ENCODE measurements at places on chromosomes 13 and 19. TPM values are rescaled to one million over a fixed set of nuclear protein-coding genes. Genes with fewer than 3 reads are reported as not detected.

DNA sequence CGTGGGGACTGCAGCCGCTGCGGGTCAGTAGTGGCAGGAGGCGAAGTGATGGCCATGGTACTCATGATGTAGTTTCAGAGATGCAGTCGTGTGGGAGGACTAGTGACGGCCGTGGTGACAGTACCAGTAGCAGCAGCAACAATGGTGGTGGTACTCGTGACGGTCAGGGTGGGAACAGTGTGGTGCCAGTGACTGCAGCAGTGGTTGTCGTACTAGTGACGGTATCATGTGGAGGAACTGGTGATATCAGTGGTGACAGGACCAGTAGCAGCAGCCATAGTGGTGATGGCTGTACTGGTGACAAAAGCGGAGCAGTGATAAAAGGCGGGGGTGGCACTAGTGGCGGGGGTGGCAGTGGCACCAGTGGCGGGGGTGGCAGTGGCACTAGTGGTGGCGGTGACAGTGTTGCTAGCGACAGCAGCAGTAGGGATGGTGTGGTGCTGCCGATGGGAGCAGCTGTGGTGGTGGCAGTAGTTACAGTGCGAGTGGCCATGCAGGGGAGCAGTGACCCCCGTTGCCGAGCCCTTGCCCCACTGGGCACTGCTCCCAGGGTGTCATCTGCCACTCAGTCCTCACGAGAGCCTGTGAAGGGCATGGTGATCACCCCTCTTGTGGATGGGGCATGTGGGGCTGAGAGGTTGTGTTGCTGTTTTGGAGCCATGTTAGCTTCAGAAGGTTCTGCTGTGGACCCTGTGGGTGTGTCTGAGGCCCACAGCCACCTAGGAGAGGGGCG is 22.7 kb downstream of the ADPRHL1 start:
- no peak for DNase-seq

DNA sequence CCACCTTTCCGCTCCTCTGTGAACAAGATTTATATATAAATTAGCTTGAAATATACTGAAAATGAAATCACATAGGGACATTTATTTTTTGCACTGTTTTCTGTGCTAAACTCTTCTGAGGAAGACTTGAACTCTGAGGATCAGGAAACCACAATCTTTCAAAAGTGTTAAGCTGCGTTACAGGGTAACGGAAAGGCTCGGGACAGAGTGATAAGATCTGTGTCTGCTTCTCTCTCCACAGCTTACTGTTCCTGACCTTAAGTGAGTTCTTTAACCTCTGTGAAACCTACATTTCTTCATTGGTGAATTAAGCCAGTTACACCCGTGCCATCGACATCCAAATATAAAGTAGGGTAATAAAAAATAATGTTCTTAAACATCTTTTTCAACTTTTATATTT is 38.9 kb downstream of the DACH1 start:
- DNase-seq: peak; percentile 54

GRCh38 chr13:40146063-40146462 is 490.6 kb downstream of the COG6 start:
- no peak for DNase-seq

DNA sequence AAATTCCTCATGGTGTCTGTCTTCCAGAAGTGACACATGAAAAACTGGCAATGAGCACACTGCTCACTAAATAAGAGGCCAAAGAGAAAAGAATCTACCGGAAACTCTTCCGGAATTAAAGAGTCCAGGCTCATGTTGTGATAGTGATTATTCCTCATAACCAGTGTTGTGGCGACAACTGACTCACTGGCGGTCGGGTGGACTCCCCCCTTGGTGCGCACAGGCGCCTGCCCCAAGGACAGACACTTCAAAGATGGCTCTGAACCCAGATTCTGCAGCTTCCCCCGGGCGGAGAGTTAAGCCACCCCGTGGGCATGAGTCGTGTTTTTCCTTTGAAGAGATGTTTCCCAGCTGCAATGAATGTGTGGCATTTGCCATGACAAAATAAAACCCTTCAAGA is 10.3 kb downstream of the IL17D start:
- DNase-seq: peak; percentile 19

DNA sequence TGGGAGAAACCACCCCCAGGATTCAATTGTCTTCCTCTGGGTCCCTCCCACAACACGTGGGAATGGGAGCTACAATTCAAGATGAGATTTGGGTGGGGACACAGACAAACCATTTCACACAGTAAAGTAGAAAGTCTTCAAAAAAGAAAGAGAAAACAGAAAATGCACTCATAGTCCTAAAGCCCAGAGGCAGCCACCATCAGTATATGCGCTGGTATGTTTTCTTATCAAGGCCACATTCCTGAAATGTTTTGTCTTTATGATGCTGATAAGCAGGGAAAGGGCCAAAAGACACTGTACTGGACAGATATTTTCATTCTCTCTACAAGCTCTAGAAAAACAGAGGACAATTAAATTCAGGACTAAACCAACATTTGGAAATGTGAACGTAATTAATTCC is 375.8 kb upstream of the TSHZ3 start:
- DNase-seq: no peak

DNA sequence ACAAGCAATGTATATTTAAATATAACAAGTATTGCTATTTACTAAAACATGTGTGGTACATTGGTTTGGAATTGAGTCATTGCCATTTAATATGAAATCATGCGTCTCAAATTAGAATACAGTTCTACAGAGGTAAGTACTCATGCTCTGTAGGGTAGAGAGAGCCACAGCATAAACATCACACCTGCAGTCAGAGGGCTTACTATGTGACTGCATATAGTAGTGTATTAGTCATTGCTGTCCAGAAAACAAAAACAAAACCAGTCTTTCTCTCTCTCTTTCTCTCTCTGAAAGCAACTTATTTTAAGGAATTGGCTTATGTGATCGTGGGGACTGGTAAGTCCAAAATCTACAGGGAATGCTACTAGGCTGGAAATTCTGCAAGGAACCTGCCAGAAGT is 370.3 kb downstream of the GPC5 start:
- DNase-seq: no peak

DNA sequence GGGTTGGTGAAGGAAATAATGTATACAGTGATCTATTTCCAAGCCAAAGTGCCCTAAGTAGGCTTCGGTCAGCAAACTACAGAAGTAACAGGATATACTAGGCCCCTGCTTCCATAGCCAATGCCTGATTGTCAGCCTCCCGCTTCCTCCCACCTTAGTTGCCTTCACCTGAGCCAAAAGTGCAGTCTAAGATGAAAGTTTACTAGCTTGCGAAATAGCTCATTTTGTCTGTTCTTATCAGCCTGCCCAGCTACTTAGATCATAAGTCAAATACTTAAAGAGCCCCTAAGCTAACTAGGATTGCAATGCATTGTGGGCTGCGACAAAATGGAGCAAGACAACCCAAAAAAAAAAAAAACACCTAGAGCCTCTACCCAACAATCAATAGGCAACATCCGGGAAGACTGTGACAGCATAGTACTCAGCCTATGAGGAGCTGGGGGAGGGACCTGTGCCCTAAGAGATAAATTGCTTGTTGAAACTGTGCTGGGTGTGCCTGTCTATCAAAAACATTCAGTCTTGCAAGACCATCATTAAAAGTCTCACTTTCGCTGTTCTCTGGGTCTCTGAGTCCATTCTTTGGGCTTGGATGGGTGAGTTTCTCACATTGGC is 454.7 kb upstream of the TSHZ3 start:
- no peak for DNase-seq

DNA sequence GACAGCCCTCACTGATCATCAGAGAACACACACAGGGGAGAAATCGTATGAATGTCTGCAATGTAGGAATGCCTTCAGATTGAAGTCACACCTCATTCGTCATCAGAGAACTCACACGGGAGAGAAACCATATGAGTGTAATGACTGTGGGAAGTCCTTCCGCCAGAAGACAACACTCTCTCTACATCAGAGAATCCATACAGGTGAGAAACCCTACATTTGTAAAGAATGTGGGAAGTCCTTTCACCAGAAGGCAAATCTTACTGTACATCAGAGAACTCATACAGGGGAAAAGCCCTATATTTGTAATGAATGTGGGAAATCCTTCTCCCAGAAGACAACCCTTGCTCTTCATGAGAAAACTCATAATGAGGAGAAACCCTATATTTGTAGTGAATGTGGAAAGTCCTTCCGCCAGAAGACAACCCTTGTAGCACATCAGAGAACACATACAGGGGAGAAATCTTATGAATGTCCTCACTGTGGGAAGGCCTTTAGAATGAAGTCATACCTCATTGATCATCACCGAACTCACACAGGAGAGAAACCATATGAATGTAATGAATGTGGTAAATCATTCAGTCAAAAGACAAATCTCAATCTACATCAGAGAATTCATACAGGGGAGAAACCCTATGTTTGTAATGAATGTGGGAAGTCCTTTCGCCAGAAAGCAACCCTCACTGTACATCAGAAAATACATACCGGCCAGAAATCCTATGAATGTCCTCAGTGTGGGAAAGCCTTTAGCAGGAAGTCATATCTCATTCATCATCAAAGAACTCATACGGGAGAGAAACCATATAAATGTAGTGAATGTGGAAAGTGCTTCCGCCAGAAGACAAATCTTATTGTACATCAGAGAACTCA is 32.5 kb downstream of the ZNF567 start:
- peak; percentile 13 for DNase-seq

DNA sequence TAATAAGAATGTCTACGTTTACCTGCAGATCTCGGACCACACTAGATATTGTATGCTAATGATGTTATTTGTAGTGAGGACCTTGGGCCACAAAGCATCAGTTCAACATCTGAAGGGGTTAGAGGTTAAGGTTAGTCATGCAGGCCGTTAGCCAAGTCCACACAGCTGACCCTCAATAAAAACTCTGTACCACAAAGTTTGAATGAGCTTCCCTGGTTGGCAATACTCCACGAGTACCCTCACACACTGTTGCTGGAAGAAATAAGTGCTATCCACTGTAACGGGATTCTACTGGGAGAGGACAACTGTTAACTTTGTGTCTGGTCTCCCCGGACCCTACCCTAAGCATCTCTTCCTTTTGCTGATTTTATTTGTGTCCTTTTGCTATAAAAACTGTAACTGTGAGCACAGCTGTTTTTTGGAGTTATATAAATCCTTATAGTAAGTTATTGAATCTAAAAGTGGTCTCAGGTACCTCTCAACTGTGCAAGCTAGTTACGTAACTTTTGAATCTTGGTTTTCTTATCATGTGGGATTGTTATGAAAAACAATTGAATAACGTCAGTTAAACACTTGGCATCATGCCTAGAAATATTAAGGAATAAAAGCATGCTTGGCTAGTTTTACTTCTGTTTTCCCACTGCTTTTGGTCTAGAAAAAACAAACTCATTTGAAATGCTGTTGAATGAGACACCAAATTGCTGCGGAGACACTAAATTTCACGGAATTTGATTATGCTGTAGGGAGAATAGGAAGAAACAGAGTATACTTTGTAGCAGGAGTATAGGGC is 181.5 kb downstream of the DNAJC3 start:
- DNase-seq: peak; percentile 6

DNA sequence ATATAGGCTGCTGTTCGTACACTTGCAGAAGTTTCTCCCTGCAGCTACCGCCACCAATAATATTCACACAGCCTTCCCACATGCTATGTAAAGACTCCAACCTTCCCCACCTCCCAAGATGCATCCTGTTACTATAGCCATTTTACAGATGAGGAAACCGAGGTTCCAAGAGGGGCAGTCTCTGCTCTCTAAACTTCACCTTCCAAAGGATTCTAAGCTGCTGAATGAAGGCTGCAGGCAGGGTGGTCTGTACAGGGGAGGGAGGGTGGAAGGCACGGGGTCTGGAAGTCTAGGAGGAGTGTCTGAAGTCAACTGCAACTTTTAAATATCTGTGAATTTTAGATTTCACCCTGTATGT is 1.9 kb upstream of the NFIC start:
- DNase-seq: no peak

RSPH6A gene
- 0.27 TPM for total RNA-seq

C5AR1 gene
- 0.81 TPM for total RNA-seq

WASF3 gene
- total RNA-seq: 0.81 TPM

SNAPC2 gene
- total RNA-seq: 11.3 TPM

ZNF534 gene
- under 0.01 TPM for total RNA-seq

All from hematopoietic multipotent progenitor cell (in vitro differentiated cells).